Skin of body (tissue), 3 donors: ENCODE measurements at places on chromosomes 3 and 15.

GRCh38 chr3:195180490-195181112, 90.4 kb downstream of the XXYLT1 start:
- no peak for DNase-seq

DNA sequence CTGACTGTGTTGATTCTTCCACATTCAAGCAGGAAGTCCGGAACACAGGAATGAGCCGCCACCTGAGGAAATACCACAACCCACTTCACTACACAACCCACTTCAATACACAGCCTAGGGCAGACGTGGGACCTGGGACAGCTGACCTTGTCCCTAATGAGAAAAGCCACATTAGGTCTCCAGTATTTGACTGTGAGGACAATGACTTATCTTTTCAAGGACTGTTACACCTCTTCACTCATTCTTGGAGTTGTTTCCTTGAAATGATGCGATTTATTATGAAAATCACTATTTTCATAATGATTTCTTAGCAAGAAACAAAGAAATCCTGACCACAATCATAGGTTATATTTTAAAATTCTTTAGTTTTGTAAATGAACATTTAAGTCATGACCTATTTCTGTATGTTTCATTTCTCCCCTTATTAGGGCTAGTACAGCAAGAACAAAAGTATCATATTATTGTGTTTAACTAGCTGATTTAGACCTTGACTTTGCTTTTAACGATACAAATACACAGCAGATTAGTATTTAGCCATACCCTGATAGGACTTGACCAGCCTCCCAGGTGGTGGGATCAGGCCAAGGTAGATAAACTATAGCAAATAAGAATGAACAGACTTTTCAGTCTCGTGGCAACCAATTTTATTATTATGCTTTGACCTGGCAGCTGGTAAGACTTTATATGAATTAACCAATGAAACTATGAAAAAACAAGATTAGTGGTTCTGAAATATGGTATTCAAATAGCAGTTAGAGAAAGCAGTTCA, 6.0 kb downstream of the RAB27A start:
- DNase-seq, result no peak

GRCh38 chr15:78280319-78281072, 16.1 kb downstream of the DNAJA4 start:
- no peak for DNase-seq

DNA sequence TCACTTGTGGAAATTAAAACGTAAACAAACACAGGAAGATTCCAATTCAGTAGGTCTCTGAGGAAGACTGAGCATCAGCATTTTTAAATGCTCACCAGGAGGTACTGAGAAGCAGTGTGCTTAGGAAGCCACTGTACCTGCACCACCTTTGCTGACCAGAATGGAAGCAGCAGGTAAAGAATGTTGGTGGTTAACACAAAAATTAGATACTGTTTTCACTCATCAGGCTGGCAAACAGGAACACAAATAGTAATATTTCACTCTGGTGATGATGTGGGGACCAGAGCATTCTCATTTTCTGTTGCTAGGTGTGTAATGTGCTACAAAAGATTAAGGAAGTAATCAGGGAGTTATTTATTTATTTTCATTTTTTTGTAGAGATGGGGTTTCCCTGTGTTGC, 29.9 kb upstream of the GHSR start:
- DNase-seq, result no peak

DNA sequence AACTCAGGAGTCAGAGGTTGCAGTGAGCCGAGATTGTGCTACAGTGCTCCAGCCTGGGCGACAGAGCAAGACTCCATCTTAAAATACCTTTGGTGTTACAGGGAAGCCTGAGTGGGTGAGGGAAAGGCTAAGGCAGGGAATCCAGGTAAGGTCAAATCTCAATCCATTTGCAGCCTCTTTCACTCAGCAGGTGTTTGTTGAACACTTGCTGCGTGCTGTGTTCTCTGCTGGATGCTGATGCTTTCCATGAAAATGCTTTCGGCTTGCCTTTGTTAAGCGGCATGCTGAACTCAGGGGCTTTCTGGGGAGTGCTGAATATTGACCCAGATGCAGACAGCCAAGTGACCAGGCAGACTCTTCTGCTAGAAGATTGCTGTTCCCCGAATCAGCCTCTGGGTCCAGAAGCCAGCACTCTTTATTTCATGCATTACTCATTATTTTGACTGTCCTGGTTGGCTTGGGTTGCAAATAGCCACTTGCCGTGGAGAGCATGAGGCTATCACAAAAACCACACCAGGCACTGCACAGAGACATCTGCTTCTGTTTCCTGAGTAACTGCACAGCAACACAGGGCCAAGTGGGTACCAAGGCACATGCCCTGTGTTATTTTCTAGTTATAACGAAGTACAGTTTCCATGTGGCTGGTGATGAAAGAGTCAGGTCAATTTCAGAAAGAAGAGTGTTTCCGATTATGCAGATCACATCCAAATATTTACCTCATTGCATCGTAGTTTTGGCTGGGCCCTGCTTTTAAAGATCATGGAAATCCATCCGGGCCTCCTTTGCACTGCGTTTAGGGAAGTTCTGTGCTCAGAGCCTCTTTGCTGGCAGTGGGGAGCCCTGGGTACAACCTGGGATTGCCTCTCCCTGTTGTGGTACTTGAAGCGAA, 88.6 kb downstream of the THSD4 start:
- no peak for DNase-seq

DNA sequence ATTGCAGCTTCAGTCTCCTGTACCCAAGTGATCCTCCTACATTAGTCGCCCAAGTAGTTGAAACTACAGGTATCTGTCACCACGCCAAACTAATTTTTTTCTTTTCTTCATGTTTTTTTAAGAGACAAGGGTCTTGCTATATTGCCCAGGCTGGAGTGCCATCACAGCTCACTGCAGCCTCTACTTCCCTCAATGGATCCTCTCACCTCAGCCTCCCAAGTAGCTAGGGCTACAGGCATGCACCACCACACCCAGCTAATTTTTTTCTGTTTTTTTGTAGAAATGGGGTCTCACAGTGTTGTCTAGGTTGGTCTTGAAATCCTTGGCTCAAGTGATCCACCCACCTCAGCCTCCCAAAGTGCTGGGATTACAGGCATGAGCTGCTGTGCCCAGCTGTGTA, 89.5 kb downstream of the ZNF609 start:
- no peak for DNase-seq

GRCh38 chr15:63712828-63713520, 115.8 kb downstream of the FBXL22 start:
- DNase-seq, result no peak

DNA sequence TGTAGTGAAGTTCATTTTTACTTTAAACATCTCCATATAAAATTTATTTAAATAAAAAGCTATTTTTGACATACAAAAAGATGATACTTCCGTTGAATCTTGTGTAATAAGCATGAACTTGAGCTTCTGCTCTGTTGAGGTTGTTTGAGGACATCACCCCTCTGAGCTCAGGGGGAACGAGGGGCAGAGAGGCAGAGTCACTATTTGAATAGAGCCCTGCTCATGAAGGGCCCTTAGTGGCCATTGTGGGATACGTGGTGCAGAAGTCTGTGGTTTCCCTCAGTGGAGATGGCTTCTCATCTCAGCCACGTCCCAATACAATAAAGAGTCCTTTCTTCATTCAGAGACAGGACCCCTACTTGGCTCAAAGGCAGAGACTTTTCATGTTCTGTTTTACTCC, 10.6 kb downstream of the CEMIP start:
- DNase-seq, result no peak

GRCh38 chr3:183069086-183069485, 30.2 kb downstream of the MCCC1 start:
- no peak for DNase-seq

DNA sequence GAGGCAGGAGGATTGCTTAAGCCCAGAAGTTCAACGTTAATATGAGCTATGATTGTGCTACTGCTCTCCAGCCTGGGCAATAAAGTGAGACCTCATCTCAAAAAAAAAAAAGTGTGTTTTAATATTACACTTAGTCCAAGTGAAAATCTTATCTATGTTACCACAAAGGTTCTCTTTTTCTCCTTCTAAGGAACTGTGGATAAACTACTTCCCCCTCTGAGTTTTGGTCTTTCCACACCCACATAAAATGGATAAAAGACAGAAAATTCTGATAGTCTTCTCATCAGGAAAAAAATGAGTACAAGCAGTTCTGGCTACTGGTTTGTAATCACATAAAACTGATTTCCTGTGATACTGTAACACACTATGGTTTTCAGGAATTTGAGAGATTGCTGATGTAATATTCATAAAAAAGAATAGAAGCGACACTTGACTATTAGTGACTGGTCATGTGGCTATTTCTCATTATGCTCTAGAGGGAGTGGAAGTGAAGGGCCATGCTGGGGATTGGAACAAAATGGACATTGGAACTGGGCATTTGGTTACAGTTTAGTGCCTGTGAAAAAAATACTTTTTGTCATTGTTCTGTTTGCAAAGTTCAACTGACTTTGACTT, 68.2 kb downstream of the RYR3 start:
- DNase-seq, result no peak

GRCh38 chr15:31511707-31512310, 185.2 kb downstream of the KLF13 start:
- no peak for DNase-seq

DNA sequence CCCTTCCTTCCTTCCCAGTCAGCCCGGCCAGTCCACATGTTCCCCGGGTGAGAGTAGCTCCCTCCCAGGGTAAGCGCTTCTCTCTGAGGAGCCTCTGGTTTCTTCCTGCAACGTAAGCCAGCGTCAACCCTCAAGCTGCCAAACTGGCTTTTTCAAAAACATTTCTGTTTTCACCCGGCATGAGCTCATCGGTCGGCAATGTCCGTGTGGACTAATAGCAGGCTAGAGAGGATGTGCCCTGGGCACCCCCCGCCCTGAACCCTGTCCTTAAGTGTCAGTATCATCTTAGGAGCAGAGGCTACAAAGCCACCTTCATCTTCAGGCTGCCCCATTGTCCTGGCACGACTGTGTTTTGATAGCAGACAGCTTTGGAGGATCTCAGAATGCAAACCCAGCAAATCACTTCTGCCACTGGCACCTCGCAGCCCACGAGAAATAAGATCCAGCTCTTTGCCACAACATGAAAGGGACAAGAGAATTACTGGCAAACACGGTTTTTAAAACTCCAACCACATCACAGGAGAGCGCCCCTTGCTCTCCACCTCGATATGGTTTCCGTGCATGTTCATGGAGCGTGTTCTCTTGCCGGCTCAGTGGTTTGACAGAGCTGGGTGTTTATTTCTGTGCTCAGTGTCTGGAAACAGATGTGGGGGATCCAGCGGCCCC, 9.9 kb downstream of the ALDH1A3 start:
- no peak for DNase-seq

GRCh38 chr3:40913641-40914040, 285.7 kb upstream of the CTNNB1 start:
- no peak for DNase-seq

DNA sequence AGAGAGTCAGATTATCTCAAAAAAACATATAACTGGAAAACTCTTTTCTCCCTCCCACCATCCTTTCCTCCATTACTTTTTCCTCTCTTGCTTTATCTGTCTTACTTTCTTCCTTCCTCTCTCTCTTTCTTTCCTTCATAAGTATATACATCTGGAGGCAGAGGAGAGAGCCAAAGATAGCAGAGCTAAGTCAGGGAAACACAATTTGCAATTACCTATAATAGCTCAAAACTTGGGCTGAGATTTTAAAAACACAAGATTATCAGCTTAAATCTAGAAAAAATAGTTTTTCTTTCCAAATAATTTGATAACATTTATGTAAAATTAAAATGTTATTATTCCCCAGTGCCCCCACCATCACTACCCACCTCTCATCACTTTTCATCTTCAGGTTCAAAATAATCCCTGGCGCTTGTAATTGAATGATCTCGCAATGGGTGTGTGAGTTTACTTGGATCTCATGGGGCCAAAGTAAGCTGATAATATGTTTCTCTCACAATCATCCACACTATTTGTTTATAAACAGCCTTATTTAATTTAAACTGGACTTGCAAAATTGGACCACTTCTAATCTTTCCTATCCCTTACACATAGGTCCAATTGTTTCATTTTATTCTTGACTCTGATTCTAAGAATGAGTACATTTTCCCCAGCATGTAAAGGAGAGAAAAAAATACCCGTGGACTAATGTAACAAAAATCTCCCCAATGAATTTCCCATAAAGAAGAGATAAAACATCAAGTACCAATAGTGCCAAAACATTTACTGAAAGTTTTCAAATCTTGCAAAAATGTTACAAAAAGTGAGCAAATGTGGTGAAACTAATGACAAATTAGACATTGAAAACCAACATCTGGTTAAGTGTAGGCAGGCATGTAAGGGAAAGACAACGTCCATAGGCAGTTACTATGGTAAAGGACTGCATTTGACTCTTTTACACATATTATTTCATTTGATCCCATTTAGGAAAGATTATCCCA, 236.9 kb downstream of the DTWD1 start:
- DNase-seq, result peak; percentile 88

DNA sequence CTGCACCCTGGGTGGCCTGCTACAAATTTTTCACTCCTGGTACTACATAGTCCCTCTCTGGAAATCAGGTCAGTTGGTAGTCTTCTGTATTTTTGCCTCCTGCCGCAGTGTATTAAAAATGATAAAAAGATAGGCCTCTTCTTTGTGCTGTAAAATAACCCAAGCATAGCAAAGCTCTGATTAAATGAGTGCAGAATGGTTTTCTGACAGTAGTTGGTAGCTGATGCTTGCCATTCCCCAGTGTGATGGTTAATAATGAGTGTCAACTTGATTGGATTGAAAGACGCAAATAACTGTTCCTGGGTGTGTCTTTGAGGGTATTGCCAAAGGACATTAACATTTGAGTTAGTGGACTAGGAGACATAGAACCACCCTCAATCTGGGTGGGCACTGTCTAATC, 264.4 kb upstream of the ZNF717 start:
- no peak for DNase-seq

DNA sequence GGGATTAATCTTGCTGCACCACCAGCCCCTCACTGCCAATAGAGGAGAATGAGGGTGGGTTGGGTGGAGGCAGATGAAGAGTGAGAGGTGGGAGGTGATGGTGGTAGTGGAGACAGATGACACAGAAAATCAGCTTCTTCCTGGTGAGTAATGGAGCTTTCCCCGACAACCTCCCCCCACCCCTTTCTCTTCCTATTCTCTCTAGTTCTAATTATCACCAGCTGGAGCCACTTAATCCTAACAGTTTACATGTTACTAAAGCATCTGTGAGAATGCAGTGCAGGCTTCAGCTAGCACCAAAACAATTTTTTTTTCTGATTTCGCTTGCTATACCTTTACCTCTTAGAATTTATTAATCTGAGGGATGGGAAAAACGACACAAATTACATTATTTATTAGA, 116.1 kb upstream of the DNAJC19 start:
- peak; percentile 3 for DNase-seq

- no peak for DNase-seq
These were observed 2.3 kb downstream of the IL5RA start for GRCh38 chr3:3107858-3108257.

GRCh38 chr3:183188895-183189462, 26.4 kb upstream of the LAMP3 start:
- DNase-seq, result no peak

GRCh38 chr3:179829401-179829800, 176.6 kb downstream of the USP13 start:
- no peak for DNase-seq

- no peak for DNase-seq
These were observed 28.2 kb upstream of the SCAANT1 start for GRCh38 chr3:63940389-63940757.
